ENCODE measurements at places on chromosomes 6 and 20.

DNA sequence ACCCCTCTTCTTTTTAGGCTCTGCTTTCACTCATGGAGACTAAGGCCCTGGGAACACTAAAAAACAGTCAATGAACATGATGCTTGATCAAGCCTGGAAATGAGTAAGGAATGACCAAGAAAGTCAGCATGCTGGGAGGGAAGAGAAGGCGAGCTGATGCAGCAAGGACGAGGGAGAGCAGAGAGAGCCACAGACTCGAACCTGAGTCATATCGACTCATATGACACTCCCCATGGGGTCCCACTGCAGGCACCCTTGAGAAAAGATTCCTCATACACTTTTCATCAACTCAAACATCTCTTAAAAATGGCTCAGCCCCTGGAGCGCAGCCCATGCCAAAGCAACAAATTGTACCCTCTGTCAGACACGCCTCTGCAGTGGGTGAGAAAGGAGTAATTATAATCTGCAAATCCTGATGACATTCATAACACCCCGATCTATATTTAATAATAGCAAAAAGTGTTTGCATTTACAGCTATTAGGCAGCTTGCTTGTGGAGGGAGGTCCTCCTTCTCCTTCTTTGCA, 127.2 kb downstream of the F13A1 start:
- DNase-seq = no peak

DNA sequence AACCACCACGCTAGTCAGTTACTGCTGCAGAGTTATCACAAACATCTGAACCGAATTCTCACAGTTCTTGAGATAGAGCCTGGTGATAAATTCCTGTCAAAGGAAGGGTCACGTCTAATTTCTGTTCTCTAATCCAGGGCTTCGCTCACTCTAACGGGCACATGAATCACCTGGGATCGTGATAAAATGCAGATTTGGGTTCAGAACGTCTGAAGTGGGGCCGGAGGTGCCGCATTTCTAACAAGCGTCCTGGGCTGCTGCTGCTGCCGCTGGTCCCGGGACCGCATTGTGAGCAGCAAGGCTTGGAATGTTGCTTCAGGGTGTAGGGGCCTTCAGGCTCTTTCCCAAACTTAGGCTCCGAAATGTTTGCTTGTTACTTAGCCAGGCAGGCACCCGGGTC, 264.1 kb downstream of the CDC5L start:
- no peak for DNase-seq

- no peak for DNase-seq
Measured at GRCh38 chr6:88008411-88008810, 39.2 kb upstream of the SPACA1 start.

DNA sequence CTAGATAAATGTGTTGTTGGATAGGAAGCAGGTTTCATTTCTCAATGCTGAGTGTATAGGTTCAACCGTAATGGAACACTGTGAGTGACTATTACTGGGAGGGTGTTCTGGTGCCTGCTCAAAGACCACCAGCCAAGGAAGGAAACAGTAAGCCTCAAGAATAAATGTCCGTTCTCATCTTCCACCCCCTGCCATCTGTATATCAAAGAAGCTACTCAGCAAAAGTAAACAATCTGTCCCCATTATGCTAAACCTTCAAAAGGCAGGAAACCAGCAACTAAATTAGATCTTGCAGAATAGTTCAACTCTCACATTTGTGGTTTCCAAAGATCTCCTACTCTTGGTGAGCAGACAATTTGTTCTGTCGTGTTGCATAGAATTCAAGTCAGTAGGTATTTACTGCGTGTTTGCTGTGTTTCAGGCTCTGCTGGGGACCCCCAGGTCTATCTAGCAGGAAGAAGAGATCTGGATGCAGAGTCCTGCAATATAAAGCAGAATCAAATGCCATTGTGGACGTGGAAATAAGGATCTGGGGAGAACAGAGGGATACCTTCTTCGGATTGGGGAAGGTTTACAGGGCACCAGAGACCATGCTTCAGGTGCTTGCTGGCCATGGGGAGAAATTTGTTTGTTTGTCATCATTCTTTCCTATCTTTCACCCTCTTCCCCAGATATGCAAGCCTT, 87.3 kb downstream of the SCML4 start:
- no peak for DNase-seq

GRCh38 chr20:56244259-56244658, 4.3 kb upstream of the MC3R start:
- DNase-seq = no peak

GRCh38 chr6:66355471-66355870, 648.4 kb upstream of the EYS start:
- no peak for DNase-seq

GRCh38 chr20:19887556-19888268, 129.4 kb upstream of the NAA20 start:
- DNase-seq = no peak

DNA sequence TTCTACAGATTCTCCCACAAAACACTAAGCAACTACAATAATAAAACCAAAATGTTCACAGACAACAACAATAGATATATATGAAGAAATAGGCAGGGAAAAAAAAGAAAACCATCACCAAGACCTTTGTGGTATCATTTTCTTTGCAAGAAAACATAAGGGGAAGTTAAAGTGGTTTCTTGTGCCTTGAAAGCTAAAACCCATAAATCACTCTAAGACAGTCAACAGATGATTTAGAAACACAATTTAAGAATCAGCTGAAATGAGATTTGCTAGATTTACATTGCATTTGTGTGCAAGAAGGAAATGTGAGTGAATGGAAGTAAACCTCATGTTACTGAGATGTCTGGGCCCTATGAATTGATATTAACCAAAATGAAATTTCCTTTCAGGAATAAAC, 1265.4 kb upstream of the GJE1 start:
- no peak for DNase-seq

Data from substantia nigra (tissue), 51 donors.